Neural crest cell (in vitro differentiated cells): ENCODE measurements at places on chromosomes 13 and 19.
A peak's percentile ranks its signal among the peaks of the same experiment; 100 is the strongest.

GRCh38 chr13:72886272-72887067, 104.5 kb downstream of the PIBF1 start:
- DNase-seq = no peak

GRCh38 chr13:40130871-40131636, 475.6 kb downstream of the COG6 start:
- no peak for DNase-seq

- no peak for DNase-seq
Observed at GRCh38 chr13:59201841-59202240, 961.9 kb downstream of the DIAPH3 start.

- DNase-seq = peak; percentile 91
Observed at GRCh38 chr13:52848455-52849195, at the start of gene PCDH8. PCDH8 (minus strand) TSS chr13:52848640; CDS start chr13:52848436, 204 bp downstream.

DNA sequence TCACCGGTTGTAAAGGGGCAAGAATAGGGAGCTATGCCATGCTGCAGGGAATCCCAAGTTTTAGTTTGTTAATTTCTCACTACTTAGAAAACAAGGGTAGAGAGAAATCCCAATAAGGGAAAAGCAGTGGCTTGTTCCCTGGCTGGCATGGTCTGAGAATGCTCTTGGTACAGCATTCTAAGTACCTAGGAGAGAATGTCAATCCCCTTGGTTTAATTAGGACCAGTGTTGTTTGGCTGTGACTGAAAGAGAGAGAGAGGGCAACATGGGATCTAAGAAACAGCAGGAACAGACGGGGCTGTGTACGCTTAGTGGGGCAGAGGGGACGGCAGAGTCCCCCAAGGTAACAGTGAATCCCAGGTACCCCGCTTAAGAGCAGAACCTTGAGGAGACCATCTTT, 228.8 kb downstream of the PCDH9 start:
- DNase-seq = no peak

GRCh38 chr19:10163536-10163935, 31.2 kb downstream of the DNMT1 start:
- DNase-seq = no peak

GRCh38 chr13:59621773-59622172, 542.0 kb downstream of the DIAPH3 start:
- no peak for DNase-seq

DNA sequence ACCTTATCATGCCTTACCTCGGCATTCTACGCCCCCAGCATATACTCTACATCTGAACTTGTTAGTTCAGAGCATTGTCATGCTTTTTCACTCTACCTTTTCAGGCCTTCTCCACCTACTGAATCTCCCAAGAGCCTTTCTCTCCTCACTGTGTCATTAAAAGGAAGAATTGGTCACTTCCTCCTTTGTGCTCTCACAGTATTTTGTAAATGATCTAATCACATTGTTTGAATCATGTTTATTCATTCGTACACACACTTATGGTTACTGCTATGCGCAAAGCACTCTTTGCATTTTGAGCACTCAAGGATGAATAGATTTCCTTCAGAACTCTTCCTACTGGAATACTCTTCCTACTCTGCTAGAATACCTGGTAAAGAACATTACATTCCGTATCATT, 15.8 kb upstream of the ELF1 start:
- no peak for DNase-seq

DNA sequence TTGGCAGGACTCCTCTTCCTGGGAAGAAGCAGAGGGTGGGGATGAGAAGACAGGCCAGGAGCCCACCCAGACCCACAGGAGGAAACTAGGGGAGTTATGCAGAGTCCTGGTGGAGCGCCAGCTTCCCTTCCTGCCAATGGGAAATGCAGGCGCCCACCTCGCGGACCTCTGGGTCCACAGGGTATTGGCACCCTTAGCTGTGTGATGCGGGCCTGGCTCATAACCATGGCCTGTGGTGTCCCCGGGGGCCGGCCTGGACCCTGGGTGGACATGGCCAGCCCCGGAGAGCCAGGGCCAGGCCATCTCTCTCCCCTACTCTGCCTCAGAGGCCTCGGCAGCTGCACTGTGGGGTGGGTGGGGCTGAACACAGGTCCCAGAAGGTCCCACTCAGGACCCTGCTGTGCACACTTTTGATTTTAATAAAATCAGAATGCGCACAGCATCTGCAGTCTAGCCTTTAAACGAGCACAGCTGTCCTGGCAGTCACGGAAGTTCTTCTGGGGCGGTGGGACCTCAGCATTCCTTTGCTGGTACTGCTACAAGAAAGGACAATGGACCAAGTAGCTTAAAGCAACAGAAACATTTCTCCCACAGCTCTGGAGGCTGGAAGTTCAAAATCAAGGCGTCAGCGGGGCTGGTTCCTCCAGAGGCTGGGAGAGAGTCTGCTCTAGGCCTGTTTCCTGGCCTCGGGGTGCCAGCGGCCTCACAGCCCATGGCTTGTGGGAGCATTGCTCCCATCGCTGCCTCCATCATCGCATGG, 1.8 kb downstream of the F10 start:
- no peak for DNase-seq

DNA sequence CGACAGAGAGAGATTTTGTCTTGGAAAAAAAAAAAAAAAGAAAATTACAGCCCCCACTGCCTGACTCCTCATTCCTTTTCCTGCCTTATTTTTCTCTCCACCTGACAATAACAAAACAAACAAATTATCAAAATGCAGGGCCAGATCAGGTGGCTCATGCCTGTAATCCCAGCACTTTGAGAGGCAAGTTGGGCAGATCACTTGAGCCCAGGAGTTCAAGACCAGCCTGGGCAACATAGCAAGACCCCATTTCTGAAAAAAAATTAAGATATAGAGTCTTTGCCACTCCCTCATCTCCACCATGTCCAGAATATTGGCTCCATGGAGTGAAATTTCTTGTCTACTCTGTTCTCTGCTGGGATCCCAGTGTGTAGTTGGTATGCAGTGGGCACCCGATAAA, 7.2 kb downstream of the CERS4 start:
- no peak for DNase-seq

GRCh38 chr19:11574689-11575088, 2.8 kb downstream of the ACP5 start:
- no peak for DNase-seq

DNA sequence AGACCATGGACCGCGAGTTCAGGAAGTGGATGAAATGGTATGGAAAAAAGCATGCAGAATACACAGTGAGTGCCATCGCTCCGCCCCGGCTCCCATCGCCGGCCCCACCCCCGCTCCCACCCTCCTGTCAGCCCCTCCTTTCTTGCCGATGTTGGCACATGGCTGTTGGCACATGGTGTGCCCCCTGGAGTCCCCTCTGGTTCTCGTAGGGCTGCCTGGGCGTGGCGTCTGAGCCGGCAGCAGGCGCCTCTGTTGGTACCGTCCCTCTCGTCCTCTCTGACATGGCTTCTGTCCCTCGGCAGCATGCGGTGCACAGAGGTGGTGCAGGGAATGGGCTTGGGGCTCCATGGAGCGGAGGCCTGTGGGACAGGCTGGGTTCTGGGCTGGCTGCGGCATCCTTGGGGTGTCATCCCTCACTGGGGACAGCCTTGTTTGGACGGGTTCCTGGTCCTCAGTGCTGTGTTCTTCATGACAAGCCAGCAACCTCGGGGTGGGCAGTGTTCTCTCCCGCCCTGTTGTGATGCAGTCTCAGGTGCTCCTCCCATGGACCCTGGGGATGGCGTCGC, 30.9 kb downstream of the DOT1L start:
- DNase-seq = no peak

DNA sequence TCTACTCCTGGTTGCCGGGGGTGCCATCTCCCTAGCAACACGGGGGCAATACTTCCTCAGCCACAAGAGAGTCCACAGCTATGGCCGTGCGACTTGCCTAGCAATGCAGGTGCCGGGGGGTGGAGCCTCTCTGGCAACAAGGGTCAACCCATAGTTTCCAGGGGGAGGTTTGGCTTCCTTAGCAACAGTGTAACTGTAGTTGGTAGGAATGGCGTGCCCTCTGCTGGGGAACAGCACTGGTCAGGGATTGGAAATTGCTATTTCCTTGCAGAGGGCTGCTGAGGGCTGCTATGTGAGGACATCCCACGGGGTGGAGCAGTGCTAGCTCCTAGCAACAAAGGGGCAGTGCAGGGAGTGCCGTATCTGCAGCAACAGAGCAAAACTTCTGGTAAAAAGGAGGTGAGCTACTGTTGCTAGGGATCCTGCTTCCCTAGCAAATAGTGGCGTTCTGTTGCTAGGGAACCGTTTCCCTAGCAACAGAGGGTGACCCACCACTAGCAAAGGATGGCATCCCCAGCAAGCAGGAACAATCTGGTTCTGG, 7.0 kb upstream of the TMC4 start:
- DNase-seq = peak; percentile 67

GRCh38 chr13:110329798-110330461, 22.8 kb downstream of the COL4A2 start:
- DNase-seq = no peak

- DNase-seq = no peak
Observed at GRCh38 chr13:103299079-103299478, 232.9 kb upstream of the SLC10A2 start.

DNA sequence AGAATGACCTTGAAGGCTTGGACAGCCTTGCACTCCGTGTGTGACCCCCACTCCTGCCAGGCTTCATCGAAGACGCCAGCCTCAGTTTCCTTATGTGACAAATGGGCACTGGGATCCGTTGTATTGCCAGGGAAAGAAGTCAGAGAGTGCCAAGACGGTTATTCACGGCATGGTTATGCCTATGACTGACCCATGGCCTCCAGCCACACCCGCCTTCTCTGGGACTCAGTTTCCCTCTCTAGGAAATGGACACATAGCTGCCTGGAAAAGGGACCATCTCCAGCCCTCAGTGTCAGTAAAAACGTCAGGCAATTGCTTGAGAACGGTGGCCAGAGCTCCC, 915 bp upstream of the UBE2S start:
- DNase-seq = no peak

DNA sequence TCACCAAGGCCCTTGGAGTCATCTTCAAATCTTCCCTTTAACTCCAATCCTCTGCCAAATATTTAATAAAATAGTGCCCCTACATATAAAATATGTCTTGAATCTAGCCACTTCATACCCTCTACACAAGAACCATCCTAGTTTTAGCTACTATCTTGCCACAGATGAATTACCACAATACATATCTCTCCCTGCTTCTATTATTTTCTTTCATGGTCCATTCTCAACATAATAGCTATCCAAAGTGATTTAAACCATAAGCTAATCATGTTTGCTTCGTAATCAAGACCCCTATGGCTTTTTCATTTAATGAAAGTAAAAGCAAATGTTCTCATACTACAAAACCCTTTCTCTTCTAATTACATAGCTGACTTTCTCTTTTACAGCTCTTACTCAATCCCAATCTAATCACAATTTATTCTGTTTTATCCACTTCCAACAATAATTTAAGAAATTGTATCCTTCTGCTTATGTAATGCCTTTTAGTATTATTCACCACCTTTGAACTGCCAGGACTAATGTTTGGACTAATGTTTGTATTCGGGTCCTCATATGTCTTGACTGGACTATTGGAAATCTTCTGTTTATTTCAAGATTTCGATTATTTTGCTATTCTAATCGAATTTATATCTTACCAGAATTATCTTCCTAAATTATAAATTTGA, 412.0 kb downstream of the SLITRK1 start:
- no peak for DNase-seq

GRCh38 chr19:55160128-55160985, 2.8 kb upstream of the TNNI3 start:
- peak; percentile 87 for DNase-seq

- no peak for DNase-seq
Observed at GRCh38 chr13:79311386-79311785, 94.7 kb downstream of the RBM26 start.

- no peak for DNase-seq
Observed at GRCh38 chr13:36344886-36345437, 1.2 kb downstream of the SPART start.

- DNase-seq = no peak
Observed at GRCh38 chr13:97353927-97354675, 79.9 kb upstream of the RAP2A start.

- no peak for DNase-seq
Observed at GRCh38 chr19:38502410-38503076, 69.1 kb downstream of the RYR1 start.

- DNase-seq = no peak
Observed at GRCh38 chr19:44866664-44867063, 20.6 kb downstream of the NECTIN2 start.
